Right atrium auricular region (tissue), 2 donors: ENCODE measurements at places on chromosomes 6 and 20. TPM values are rescaled to one million over a fixed set of nuclear protein-coding genes. Genes with fewer than 3 reads are reported as not detected.

- H3K27ac ChIP-seq = peak overlapping the region; percentile 58
- no peak for DNase-seq
- H3K4me3 ChIP-seq = no peak overlapping the region
- H3K27me3 ChIP-seq = no peaks in the 10 kb centered on the region
Observed at GRCh38 chr20:31560746-31561598, 44.1 kb upstream of the ID1 start.

- no peak overlapping the region for H3K4me3 ChIP-seq
- H3K27ac ChIP-seq = no peak overlapping the region
- H3K27me3 ChIP-seq = no peaks in the 10 kb centered on the region
- DNase-seq = no peak
- no peaks in the 10 kb centered on the region for H3K4me1 ChIP-seq
Observed at GRCh38 chr6:94005835-94006234, 586.5 kb upstream of the EPHA7 start.

SPINT3 gene
- not detected for total RNA-seq

DNA sequence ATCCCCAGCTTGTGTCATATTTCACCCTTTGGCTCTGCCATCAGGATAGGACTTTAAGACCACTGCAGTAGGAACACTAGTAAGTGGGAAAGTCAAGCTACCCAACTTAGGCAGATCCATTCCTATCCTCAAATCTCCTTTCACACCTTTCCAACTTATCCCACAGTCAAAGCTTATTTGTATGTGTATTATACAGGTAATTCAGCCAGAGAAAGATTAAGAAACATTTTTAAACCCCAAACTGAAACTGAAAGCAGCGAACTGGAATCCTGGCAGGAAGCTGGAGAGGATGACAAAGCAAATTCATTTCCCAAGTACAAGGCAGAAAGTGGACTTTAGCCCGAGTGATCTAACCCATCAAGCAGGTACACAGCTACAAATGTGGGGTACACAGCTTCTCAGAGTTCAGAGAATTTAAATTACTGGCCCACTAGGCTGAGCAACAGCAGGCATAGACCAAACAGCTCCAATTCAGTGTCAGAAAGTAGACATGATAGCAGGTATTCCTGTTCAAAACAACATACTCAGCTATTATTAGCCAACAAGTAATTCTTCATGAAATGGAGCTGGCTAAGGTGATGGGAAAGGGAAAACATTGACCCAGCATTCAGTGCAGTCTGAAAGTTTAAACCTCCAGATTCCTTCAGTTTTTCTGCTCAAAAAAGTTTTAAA, 39.1 kb downstream of the ILRUN start:
- H3K27me3 ChIP-seq = no peaks in the 10 kb centered on the region
- no peaks in the 10 kb centered on the region for H3K36me3 ChIP-seq
- no peaks in the 10 kb centered on the region for H3K4me1 ChIP-seq

DNA sequence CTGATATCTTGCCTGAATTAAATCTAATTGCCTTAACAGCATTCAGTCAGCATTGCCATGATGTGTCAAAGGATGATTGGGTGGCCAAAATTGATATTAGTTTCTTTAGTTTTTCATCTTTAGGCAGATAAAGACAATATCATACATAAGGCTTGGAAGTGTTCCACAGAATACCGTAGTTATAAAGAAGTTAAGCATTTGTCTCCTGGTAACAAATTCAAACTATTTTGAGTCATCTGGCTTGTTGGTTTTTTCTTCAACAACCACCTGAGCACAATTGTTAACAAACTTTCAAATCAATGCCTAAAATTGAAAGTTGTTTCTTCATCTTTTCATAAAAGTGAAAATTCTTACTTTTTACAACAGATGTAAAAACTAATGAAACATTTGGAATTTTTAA, 47.5 kb upstream of the ADGRF5 start:
- no peaks in the 10 kb centered on the region for H3K4me1 ChIP-seq
- no peak overlapping the region for H3K27ac ChIP-seq
- DNase-seq = no peak
- no peaks in the 10 kb centered on the region for H3K27me3 ChIP-seq
